ENCODE measurements at places on chromosomes 4 and X.

DNA sequence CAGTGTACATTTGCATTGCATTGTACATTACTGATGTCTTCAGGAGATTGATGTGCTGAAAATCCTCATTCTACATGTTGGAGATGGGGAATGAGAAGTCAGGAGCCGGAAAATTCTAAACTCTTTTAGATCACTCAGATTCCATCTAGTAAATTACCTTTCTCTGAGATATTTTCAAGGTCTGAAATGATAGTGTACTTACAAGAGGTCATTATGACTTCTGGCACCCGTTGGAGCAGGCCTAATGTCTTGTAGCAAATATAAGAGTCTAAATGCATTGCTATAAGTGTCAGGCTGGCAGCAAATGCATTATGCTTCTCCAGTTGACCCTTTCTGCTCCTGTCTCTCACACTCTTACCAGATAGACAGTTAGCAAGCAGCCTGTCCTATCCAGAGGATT is 692.8 kb downstream of the GRID2 start:
- DNase-seq: no peak

DNA sequence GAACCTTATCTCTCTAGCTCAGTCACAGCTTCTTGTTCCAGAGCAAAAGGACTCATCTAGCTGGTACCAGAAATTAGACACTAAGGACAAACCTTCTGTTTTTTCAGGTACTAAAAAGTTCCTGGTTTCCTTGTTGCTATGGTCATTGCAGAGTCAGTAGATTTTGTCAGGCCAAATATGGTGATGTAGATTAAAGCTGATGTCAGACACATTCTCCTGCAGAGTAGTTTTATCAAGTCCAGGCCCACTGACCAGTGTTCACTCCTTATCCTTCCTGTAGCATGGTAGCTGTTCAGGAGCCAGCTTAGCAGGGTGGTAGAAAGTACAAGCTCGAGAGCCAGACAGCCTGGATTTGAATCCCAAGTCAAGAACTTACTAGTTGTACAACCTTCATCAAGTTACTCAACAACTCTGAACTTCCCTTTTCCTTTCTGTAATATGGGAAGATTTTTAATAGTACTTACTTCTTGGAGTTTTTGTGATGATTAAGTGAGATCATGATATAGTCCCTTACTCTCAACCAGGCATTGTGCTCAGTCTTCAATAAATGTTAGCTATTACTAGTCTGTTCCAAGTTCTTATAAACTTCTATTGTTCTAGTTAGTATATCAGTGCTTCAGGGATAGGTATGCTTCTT is 17.9 kb downstream of the OCRL start:
- DNase-seq: peak; percentile 6

GRCh38 chrX:42954880-42955279 is 176.9 kb upstream of the PPP1R2C start:
- DNase-seq: no peak

DNA sequence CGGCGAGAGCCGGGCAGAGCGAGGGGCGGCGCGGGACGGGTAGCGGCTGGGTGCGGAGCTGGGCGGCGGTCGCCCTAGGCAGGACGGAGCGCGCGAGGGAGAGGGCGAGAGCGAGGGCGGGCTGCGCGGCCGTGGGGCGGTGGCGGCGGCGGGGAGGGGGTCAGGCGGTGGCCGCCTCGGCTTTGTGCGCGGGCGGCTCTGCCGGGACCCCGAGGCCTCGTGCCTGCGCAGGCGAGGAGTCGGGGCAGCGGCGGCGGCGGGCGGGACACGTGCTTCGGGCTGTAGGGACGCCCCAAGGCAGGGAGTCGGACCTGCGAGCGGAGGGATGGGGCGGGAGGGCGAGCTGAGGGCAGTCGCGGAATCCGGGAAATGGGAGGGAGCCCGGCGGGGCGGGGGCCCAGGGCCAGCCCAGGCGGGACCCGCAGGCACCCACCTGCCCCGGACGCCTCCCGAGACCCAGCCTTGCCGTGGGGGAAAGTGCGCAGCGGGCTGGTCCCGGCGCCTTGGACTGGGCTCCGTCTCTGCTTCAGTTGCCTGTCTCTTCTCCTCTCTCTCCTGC is 465 bp downstream of the BMPR1B start:
- peak; percentile 12 for DNase-seq

DNA sequence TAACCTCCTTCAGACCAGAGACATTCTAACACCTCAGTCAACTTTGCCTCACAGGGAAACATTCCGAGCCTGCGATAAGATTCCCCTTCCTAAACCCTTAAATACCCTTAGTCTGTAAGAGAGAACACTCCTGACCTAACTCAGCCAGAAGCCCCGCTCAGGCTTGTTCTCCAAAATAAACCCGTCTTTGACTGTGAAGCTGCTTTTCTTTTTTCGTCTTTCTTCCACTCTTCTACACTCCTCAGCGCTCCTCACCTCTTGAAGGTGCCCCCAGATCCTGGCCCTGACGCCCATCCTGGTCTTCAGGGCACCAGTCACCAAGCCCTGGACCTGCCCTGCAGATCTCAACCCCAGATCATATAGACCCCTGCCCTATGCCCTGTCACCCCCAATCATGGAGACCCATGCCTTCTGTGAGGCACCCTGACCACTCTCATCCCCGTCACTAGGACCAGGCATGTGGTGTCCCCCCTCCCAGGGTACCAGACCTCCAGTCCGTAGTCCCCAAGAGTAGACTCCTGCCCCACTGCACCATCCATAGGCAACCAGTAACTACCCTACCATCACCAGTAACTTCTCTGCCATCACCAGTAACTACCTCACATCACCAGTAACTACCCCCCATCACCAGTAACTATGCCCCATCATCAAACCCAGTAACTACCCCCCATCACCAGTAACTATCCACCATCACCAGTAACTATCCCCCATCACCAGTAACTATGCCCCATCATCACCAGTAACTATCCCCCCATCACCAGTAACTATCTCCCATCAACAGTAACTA is 3.5 kb downstream of the ASMTL start:
- no peak for DNase-seq

- peak; percentile 61 for DNase-seq
These were observed 14.2 kb downstream of the ELOVL6 start for GRCh38 chr4:110184140-110184790.

- DNase-seq: no peak
These were observed 47.8 kb downstream of the ACOX3 start for GRCh38 chr4:8392591-8393190.

DNA sequence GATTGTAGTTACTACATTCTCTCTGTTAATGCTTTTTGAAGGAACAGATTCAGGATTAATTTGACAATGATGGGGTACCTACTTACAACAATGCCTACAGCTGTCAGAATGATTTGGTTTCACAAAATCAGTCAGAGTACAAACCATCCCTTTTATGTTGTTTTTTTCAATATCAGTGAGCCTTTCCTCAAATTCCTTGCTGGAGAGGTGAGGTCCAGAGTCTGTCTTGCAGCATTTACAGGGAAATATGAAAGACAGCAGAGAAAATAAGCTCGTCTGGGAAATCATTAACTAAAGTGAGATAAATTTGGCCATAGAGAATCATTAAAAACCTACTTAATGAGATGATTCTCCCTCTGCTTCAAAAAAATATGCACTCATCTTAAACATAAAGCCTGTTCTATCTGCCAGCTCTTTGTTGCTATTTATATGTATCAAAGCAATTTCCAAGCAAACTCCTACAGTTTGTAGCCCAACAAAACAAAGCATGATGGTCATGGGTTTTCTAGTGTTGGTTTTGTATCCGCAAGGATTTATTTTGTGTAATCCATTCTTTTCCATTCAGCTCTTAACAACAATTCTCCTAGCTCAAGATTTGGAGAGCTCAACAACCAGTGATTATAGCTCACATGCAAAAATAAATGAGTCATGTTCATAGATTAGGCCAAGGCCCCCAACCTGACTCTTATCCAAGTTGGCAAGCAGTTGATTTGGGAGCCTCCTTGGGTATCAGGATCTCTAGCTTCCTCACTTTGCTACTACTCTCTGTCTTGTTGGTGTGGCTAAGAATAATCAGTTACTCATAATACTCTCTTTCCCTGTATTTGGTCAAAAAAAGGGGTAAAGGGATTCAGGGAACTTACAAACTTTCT is 222.6 kb downstream of the ENOX2 start:
- DNase-seq: peak; percentile 16

DNA sequence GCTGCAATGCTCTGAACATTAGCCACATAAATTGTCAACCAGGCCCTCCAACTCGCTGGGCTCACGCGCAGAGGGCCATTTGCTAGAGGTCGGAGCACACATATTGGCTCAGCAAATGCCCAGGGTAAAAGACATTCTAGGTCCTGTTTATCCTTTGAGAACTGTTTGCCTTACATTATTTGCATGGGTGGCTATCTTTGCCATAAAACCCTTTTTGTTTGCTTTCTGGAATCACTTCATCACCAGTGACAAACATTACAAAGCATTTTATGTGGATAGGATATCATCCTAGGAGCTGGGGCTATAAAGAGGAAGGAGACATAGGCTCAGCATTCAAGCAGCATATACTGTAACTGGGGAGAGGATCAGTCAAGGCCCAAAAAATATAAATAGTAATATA is 149.2 kb upstream of the RAI2 start:
- DNase-seq: no peak

DNA sequence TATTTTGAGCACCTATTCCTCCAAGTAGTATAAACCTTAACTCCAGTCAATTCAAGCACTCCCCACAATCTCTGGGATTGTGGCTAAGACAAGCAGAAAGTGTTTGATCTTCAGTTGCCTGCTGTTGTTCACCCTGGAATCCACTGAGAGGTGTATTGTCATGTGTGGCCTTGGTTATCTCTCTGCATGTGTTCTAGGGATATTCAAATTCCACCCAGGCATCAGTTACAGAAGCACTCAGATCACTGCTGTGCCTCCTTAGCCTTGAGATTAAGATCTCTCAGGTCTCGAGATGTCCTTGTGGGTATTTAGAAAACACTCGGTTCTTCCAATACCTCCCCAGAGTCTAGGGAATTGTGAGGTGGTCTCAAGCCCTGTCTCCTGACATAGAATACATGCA is 213.3 kb downstream of the SMARCA1 start:
- no peak for DNase-seq

DNA sequence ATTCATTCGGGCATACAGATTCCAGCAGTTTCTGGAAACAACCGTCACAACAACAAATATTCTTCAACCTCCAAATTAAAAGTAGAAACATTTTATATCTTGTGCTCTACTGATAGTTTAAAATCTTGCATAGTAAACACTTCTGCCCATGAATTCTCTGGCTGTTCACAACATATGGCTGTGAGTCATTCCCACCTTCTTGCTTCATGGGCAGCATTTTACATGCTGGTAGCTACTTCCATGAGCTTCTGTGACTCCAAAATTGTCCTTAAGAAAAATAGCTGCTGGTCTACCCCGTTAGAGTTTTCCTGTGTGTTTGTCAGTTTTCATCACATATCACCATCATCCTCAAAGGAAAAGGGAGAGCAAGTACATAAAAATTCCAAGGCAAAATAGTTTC is 22.7 kb downstream of the PNPLA4 start:
- no peak for DNase-seq

DNA sequence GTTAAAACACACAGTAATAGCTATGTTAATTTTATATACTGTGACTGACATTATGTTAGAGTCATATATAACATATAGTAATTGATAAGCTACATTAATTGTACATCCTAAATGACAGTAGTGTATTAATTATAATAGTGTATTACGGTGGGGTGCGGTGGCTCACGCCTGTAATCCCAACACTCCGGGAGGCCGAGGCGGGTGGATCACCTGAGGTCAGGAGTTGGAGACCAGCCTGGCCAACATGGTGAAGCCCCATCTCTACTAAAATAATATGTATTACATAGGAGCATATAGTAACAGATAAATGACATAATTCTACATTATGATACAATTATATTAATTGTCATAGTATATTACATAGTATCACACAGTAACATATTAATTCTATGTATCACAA is 12.2 kb downstream of the ASMTL start:
- DNase-seq: no peak

DNA sequence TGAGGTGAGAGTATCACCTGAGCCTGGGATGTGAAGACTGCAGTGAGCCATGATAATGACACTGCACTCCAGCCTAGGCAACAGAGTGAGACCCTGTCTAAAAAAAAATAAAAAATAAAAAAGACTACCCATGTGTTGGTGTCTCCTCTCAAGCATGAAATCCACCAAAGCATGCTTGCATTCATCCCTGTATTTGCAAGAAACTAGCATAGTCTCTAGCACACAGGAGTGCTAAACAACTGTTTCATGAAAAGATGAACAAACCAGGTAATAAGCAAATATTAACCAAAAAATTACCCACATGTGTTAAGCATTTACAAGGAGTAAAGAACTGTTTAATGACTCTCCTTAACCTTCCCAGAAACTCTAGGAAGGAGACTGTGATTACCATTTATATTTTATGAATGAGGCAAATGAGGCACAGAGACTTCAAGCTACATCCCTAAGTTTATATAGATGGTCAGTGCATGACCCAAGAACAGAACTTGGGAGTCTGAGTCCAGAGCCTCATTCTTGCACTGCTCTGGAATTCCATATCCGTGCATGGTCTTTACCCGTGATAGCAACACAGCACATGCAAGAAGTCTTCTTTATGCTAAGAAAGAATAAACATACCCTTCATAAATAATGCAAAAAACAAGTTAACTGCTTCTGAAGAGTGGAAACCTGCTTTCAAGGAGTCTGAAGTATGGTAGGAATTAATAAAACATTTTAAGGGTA is 186.1 kb upstream of the STS start:
- DNase-seq: no peak

DNA sequence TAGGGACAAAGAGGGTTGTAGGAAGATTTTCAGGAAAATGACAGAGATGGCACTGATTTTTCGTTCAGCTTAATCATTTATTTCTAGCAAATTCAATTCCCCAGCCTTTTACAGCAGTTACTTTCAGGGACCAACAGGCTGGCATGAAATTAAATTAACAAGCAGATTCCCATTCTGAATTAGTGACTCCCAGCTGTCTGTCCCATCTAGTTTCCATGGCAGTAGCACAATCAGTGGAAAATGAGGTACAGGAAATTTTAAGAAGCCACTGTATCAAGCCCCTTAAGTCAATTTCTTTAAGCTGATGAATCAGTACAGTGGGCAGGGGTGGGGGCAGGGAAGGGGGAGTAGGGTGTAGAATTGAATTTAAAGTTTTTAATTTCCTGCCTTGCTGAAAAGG is 121.1 kb upstream of the TEX13C start:
- no peak for DNase-seq

DNA sequence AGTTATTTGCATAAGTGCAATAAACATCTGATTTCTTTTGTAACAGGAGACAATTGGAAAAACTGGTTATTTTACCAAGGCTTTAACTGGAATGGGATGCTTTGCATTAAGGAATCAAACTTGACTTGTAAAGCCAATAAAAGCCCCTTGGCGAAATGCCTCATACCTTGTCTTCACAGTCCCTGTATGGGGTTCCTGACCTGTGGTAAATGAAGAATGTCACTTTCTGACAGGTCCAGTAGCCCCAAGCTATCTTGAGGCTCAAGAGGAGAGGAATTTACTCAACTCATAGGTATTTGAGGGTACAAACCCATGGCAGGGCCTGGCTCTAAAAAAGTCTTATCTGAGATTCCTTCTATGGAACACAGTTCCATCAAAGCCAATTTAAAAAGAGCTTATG is 78.0 kb downstream of the ACOX3 start:
- peak; percentile 23 for DNase-seq

GRCh38 chr4:2935762-2936743 is 27.2 kb downstream of the NOP14 start:
- peak; percentile 77 for DNase-seq
